ENCODE measurements at places on chromosomes 5 and 9.
A peak's percentile ranks its signal among the peaks of the same experiment; 100 is the strongest.

GRCh38 chr9:91849694-91850093, 100.3 kb downstream of the ROR2 start:
- no peaks in the 10 kb centered on the region for H3K27me3 ChIP-seq
- DNase-seq = no peak
- H3K4me3 ChIP-seq = no peak overlapping the region
- H3K36me3 ChIP-seq = peaks cover 14% of the 10 kb centered on the region
- no peak overlapping the region for H3K27ac ChIP-seq

- no peaks in the 10 kb centered on the region for H3K27me3 ChIP-seq
- no peaks in the 10 kb centered on the region for H3K36me3 ChIP-seq
- H3K4me1 ChIP-seq = no peaks in the 10 kb centered on the region
- peak; percentile 86 for DNase-seq
- H3K4me3 ChIP-seq = no peak overlapping the region
Observed at GRCh38 chr9:111622626-111623025, 8.5 kb upstream of the DNAJC25 start.

DNA sequence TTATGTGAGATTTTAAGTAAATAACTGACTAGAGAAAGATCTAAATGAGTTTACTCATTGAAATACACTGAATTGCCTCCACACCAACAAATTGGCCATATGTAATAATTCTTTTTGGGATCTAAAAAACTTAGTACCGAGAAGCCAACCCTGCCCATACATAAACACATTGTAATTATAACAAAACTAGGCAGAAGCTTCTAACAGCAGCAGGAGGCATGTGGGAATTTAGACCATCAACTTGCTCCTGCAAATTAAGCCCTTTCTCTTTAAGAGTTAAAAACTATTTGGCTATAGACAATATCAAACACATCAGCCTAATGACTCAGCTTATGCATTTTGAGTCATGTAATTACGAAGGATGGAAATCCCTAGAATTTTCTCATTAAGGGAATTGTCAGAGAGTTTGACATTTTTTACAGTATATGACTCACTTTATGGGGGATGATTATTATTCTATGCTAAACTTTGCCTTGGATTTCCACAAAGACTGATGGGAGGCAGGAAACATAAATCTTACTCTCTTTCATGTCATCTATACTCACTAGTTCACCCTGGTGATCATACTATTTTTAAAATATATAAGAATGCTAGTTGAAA, 1.0 kb downstream of the IL7R start:
- H3K27ac ChIP-seq = no peak overlapping the region
- no peak overlapping the region for H3K4me3 ChIP-seq
- peak; percentile 83 for DNase-seq

- no peak overlapping the region for H3K27ac ChIP-seq
- H3K4me3 ChIP-seq = no peak overlapping the region
- no peak for DNase-seq
Observed at GRCh38 chr5:146334074-146334533, 4.5 kb upstream of the POU4F3 start.

DNA sequence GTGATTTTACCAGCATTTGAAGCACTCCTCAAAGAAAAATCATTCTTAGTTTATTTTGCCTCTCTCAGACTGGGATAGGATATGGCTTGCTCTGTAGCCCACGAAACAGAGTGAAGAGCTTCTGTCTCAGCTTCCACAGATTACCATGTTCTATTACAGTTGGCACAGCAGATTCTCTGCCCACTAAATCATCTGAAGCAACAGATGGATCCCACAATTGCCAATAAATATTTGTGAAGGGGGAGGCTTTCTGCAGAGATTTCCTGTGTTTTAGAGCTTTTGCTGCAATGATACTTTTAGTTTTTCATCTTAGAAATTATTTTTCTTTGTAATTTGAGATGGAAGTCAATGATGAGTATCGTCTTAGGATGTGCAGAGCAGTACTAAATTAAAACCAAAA, 12.3 kb upstream of the MAP3K1 start:
- no peak overlapping the region for H3K27ac ChIP-seq
- H3K36me3 ChIP-seq = no peaks in the 10 kb centered on the region
- no peaks in the 10 kb centered on the region for H3K4me1 ChIP-seq

- no peak for DNase-seq
- no peak overlapping the region for H3K4me3 ChIP-seq
- no peaks in the 10 kb centered on the region for H3K36me3 ChIP-seq
- peaks cover 22% of the 10 kb centered on the region for H3K27me3 ChIP-seq
Observed at GRCh38 chr5:133457439-133458355, 154.6 kb downstream of the FSTL4 start.
